ENCODE measurements at places on chromosomes 12 and 14.
A peak's percentile ranks its signal among the peaks of the same experiment; 100 is the strongest.

GRCh38 chr12:93518725-93519124 is 51.4 kb downstream of the MRPL42 start:
- DNase-seq = no peak

GRCh38 chr12:13950502-13950901 is 30.9 kb downstream of the GRIN2B start:
- no peak for DNase-seq

DNA sequence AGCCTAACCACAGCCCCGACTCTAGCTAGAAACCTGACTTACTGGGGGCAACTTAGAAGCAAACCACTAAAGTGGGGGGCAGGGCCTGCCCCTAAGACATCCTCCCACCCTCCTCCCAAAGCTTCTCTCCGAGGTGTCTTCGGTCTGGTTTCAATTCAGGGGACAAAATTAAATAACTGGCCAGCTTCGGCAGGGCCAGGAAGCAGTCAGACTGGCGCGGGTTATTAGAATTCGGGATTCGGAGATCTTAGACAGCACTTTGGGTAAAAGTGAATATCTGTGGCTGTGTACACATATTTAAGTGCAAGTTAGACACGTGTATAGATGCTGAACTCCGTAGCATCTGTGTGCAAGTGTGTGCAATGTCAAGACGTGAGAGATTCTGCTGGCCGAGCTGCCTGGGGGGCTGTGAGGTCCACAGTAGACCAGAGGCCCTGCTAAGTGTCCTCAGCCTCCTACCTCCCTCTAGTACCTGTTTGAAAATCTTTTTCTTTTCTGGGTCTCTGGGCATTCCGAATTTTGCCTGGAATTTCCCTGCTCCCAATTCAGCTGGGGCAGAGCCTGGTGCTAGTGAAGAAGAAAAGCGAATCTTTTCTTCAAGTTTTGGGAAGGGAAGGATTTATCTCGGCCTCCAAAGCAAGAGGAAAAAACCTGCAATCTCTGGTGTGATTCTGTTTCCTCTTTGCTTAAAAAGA is 4.0 kb upstream of the HOXC10 start:
- DNase-seq = no peak

DNA sequence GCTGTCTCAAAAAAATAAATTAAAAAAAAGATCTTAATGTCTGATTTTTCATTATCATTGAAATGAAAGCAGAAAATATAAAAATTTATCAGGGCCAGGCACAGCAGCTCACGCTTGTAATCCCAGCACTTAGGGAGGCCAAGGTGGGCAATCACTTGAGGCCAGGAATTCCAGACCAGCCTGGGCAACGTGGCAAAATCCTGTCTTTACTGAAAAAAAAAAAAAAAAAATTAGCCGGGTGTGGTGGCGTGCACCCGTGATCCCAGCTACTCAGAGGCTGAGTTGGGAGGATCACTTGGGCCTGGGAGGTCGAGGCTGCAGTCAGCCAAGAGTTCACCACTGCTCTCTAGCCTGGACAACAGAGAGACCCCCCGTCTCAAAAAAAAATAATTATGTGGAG is 37.6 kb upstream of the CLIP1 start:
- DNase-seq = no peak

GRCh38 chr12:84077679-84078078 is 834.9 kb downstream of the SLC6A15 start:
- no peak for DNase-seq

DNA sequence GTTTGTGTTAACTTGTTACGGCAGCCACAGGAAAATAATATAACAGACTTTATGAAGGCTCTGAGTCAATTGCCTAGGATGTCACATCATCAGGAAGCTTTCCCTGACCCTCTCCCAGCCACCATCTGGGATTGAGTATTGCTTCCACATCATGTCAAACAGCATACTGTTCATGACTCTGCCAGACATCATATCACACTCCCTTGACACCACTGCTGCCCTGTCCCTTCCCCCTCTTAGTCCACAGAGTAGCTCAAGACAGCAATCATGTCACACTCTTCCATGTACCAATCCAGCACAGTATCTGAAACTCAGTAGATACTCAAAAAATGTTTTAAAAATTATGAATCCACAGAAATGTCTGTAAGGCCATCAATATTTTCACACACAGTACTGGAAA is 168.0 kb downstream of the PIK3C2G start:
- DNase-seq = no peak

- no peak for DNase-seq
Measured at GRCh38 chr14:59342516-59343484, 122.4 kb downstream of the GPR135 start.

DNA sequence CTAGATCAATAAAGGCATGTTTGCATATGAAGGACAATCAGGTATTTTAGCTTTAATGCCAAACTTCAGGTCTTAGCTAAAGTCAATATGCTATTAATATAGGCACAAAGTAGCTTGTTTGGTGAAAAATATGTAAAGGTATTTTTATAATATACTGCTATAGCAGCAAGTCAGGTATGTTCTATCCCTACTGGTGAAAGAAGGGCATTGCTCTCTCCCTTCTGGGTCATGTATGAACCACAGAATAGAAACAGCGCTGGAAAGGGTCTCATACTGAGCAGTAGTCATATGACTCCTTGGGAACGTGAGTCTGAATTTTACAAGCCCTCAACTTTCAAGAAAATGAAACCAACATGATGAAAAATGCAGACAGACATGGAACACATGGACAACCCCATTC is 314.6 kb downstream of the GRIN2B start:
- no peak for DNase-seq

GRCh38 chr12:96861656-96862055 is 45.4 kb upstream of the NEDD1 start:
- DNase-seq = no peak

DNA sequence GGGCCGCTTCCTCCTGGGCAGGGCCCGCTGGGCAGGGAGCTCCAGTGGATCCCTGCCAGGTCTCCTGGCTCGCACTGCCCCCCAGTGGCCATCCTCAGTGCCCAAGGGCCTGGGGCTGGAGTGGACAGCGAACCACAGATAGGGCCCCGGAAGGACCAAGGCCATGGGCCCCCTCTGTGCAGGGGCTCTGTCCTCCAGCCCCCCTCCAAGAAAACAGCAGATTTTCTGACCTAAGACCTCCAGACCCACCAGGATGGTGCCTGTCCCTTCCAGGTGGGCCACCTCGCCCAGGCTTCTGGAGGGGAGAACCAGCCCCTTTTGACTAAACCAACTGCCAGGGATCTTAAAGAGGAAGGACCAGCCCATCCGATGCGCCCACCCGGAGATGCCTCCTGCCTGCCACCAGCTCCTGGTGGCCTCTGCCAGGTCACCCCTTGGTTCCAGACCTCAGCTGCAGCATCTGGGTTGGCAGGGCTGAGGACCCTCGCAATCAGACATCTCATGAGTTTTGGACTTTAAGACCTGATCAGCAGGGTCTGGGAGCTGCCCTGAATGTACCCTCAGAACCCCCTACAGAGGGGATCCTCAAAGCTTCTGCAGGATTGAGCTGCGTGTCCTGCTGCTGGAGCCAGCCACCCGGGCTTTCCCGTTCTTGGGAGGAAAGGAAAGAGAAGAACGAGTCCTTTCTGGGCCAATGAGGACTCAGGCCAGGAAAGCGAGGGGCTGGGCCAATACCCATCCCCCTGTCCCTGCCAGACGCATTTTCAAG is 325.8 kb upstream of the DIO3 start:
- no peak for DNase-seq

DNA sequence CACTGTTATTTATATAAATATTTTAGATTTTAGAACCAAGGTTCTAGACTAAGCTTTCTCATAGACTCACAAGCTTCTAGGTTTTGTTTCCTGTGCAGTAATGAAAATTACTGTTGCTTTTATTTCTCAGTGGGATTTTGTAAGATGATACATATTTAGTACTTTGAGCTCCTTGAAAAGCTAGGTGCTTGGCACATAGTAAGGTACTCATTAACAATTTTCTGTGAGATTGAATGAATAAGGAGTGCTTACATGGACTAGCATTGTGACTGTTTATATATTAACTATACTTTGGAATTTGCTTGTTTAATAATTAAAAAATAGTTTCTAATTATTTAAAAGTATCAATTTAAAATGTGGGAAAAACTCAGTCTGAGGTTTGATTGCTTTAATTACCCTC is 85.7 kb downstream of the MIA2 start:
- DNase-seq = no peak

- no peak for DNase-seq
Measured at GRCh38 chr12:5083955-5084849, 40.5 kb downstream of the KCNA5 start.

DNA sequence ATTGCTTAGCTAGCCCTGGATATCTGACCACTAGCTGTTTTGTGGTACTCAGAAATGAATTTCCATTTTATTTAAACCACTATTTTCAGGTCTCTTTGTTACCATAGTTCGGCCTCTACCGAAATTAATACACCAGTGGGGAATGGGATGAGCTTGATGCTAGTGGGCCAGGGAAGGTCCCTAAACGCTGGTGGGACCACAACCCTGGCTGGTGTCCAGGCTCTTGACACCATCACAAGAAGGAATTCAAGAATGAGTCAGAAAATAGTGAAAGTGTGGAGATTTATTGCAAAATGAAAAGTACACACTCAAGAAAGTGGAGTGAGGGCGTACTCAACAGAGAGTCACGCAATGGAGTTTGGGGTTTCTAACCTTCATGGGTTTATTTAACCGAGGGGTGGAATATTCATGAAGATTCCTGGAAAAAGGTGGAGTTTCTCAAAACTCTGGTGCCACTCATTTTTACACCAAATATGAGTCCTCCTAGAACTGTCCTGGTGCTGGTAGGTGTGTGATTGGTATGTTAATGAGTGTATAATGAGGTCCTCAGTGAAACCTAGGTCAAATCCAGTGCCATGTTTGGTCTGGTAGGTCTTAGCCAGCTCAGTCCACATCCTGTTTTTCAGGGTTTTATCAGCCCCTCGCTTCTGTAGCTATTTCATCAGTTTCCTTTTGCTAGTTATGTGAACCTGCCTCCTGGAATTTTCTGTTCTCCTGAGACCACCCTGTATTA is 38.9 kb upstream of the LRP6 start:
- DNase-seq = no peak

- no peak for DNase-seq
Measured at GRCh38 chr12:130922511-130922953, 31.2 kb upstream of the ADGRD1 start.

DNA sequence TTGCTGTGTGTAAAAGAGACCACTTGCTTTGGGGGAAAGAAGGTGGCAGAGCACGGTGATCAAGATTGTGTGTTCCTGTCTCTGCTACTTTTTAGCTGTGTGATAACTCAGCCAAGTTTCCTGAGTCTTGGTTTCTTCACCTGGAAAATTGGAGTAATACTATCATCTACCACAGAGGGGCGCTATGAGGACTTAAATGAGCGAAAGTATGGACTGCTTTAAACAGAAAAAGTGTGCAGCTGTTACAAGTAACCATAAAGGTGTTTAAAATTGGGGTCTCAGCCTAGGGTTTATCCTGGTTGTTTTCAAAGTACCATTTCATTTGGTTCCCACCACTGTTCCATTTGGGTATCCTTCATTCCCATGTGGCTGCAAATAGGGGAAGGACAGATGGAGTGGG is 65.9 kb upstream of the WSCD2 start:
- no peak for DNase-seq

GRCh38 chr14:69990323-69990722 is 111.1 kb downstream of the SMOC1 start:
- no peak for DNase-seq

DNA sequence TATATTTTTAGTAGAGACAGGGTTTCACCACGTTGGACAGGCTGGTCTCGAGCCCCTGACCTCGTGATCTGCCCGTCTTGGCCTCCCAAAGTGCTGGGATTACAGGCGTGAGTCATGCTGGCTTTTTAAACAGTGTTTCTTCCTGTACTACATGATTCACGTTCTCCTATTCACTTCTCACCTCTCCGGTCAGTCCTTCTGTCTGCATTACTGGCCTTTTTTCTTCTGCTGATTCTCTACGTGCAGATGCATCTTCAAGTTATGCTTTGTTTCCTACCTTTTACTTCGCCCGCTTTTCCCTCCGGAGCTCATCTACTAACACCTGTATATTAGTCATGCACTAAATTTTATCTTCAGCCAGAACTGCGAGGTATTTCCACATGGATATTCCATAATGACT is 296.2 kb upstream of the FLRT2 start:
- DNase-seq = no peak

- DNase-seq = no peak
Measured at GRCh38 chr14:69270795-69271708, 11.1 kb downstream of the GALNT16 start.

GRCh38 chr14:87060405-87060804 is 932.6 kb downstream of the GALC start:
- DNase-seq = no peak

- DNase-seq = peak; percentile 48
Measured at GRCh38 chr12:101876861-101877805, at the start of gene DRAM1. Gene DRAM1, plus strand, starts transcription at chr12:101877580. Its CDS starts 210 bp downstream, at chr12:101877790.

- no peak for DNase-seq
Measured at GRCh38 chr12:30438601-30439041, 257.0 kb downstream of the IPO8 start.

DNA sequence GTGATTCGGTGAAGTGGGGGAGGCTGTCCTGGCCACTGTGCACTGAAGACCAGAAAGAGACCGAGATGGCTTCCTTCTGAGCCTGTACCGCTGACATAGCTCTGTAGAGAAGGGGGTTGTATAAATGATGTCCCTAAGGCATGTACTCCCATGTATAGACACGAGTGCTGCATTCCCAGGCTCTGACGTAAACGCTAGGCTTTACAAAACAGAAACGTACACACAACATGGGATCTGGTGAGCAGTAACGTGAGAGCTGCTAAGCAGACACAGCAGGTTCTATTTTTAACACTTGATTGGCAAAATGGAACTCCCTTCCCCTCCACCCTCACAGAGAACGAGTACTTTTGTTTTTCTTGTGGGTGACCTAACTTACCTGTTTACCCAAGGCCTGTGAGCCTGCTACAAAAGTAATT is 35.9 kb downstream of the ACADS start:
- DNase-seq = no peak

GRCh38 chr14:99603471-99604277 is at the start of gene CCDC85C:
Gene CCDC85C, minus strand, starts transcription at chr14:99604207. Its CDS starts 248 bp downstream, at chr14:99603959.
- DNase-seq = peak; percentile 33

DNA sequence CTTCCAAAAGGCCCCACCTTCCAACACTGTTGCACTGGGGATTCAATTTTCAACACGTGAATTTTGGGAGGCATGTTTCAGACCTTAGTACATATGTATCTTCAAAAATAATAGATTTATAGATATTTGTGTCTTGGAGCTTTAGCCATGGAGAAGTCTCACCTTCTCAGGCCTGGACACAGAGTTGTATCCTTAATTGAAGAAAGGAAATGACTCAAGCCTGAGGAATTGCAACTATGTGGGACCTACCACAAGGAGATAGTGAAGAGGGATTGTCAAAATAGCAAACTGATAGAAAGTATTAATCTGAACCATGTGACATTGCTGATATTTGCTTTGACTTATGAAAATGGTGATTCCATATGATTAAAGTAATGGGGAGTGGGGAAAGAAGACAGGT is 89.8 kb downstream of the ACSS3 start:
- DNase-seq = no peak

DNA sequence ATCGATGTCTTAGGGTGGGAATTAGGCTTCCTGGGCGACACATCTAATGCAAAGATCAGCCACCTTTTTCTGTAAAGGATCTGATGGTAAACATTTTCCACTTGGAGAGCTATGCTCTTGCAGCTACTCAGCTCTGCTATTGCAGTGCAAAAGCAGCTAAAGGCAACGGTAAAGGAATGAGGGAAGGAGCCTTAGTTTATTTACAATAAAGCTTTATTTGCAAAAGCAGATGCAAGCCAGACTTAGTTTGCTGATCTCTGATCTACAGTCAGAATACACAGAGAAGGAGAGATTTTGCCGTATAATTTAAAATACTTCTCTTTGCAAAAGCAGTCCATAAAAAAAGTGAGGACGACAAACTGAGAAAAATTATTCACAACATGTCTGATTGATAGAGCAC is 3.2 kb downstream of the TCL1B start:
- no peak for DNase-seq

GRCh38 chr12:131159660-131160059 is 206.0 kb downstream of the ADGRD1 start:
- no peak for DNase-seq

Measured in T-helper 22 cell (primary cell).